ENCODE measurements at places on chromosomes 3 and 15. TPM values are rescaled to one million over a fixed set of nuclear protein-coding genes. Genes with fewer than 3 reads are reported as not detected.

GRCh38 chr3:124766113-124767095, 36.2 kb downstream of the UMPS start:
- no peak for DNase-seq

GRCh38 chr15:71634820-71635560, 175.4 kb upstream of the NR2E3 start:
- DNase-seq, result no peak

DNA sequence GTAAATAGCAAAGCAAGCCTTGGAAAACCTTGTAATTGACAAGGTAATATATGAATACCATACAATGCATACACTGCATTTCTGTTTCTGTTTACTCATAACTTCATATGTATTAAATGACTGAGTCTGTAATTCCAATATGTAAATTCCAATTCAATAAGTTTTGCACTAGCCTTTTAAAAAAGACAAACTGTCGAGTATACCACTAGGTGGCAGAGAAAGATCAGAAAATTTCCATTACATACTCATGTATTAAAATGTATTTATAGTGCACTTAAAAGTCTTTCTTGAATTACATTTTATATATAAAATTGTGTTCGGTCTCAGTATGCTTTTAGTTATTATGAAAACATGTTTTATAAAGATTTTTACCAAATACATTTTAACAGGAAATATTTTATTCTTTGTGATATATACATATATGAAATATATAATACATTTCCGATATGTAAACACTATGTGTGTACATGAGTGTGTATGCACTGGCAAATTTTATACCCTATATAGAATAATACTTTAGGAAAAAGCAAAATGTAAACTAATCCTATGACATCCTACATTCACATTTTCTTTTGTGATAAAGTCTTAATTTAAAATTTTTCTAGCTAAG, 216.8 kb downstream of the VGLL3 start:
- no peak for DNase-seq

GOLGA6D gene
- 0.73 TPM for total RNA-seq

Measured in H1 (cell line).